ENCODE measurements at places on chromosomes 3 and 15.

GRCh38 chr3:33064929-33065328, 32.0 kb downstream of the GLB1 start:
- no peak for DNase-seq

GRCh38 chr3:101989578-101990200, 140.4 kb downstream of the NFKBIZ start:
- DNase-seq: no peak

DNA sequence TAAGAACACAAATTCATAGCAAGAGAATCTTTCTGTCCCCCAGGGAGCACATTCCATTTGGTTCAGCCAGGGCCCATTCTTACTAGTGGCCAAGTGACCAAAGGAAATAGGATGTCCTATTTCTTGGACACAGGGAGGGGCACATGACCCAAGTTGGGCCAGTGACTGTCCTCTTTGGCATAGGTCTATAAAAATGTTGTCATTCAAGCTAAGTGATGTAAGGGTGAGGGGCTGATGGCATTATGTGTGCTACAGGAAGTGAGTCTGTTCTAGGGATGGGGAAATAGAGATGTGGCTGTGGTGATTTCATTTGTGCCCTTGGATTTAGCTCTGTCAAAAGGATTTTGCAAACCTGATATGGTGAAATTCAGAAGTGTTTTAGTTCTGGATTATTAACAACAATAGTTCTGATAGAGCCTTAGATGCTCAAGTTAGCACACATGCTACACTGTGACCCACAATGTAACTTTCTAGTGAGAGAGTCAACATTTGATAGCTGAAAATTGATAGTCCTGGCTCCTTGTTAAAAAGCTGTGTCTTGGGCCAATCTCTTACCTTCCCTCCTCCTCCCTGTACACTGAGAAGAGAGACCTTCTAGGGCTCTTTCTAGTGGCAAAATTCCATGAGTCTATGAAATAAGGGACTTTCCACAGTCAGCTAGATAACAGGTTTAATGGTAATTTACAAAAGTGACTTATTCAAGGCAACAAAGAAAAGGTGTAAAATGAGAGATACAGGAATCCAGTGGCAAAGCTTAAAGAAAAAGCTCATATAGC, 117.2 kb downstream of the THRB start:
- DNase-seq: no peak

GRCh38 chr3:150222691-150223489, 185.2 kb upstream of the TSC22D2 start:
- no peak for DNase-seq

GRCh38 chr3:71197841-71198565, 385.5 kb downstream of the FOXP1 start:
- DNase-seq: no peak

DNA sequence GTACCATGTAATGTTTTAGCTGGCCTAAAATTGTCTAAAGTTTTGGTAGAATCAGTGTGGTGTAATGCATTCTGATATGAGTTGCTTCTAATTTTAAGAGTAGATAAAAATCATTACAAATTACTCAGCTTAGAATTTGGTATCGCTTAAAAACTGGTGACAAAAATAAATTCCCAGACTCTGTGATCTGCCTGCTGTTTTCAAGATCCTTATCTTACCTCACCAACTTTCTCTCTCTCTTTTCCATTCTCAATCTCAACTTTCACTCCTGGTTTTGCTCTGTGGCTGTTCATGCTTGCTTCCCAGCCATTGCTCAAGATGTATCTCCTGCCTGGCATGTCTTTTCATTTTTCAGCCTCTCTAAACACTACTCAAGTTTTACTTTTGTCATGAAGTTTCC, 45.7 kb downstream of the TCF12 start:
- DNase-seq: no peak

GRCh38 chr3:156963096-156963495, 136.9 kb downstream of the LEKR1 start:
- no peak for DNase-seq

DNA sequence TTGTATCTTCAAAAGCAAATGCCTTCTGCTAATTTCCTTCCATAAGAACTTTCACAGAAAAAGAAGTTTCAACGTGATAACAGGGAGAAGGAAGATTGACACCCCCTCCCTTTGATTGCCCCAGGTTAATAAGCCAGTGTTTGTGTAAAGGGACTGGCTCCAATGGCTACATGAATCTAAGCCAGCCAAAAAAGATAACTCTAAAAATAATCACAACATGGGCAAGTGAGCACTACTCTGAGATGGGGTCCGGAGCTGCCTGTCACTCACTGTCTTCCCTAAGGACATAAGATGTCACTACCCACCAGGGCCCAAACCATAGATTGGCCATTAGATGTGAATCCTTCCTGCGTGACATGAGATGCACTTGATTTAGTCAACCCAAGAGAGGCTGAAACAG, 17.6 kb upstream of the ST8SIA2 start:
- no peak for DNase-seq

DNA sequence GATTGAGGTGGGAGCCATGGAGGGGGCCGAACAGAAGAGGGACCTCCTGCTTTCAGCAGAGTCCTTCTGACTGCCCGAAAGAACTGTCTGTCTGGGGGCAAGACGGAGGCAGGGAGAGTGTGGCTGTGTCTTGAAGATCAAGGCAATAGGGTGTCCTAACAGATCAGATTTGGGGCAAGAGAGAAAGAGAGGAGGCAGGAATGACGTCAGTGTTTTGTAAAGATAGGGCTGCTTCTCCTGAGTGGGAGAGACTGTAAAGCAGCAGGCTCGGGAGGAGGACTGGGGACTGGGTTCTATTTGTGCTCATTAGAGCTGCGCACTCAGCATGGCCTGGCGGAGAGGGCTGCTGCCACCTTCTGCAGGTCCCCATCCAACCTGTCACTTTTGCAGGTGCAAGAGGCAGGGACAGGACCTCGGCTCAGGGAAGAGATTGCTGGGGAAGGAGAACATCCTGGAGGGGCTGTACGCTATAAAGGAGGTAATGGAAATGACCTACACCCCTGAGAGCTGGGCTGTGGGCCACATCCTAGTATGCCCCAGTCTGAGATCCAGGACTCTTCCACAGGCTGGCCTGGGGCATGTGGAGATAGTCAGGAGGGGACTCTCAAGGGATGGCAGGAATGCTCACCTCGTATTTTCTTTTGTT, 29.0 kb upstream of the FGD5 start:
- no peak for DNase-seq

DNA sequence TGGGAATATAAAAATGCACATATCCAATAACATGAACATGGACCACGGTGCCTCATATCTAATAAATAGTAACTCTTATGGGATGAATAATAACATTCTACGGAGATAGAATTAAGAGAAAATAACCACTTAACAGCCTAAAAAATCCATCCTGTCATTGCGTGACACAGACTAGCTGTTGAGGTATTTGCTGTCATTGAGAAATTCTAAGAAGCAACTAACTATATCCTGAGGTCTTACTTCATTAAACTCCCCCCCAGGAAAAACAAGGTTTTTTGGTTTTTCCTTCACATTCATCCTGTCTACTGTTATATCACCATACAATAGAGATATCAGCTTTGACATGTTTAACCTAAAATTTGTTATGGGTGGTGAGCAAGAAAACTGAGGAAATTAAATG, 14.3 kb downstream of the CEP152 start:
- no peak for DNase-seq

DNA sequence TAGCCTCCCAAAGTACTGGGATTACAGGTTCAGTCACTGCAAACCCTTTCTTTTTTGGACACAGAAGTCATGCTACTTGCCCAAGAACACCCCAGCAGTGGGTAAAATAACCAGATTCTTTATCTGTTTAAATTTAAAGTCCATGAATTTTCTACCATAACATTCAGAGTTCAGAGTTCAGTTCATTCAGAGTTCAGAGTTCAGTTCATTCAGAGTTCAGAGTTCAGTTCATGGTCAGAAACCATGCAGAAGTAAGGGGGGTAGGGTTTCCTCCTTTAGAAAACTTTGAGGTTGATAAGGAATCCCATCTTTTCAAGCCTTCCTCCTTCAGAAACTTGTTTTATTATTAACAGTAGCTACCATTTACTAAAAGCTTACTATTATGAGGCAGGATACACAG, 43.2 kb downstream of the RAF1 start:
- DNase-seq: no peak

DNA sequence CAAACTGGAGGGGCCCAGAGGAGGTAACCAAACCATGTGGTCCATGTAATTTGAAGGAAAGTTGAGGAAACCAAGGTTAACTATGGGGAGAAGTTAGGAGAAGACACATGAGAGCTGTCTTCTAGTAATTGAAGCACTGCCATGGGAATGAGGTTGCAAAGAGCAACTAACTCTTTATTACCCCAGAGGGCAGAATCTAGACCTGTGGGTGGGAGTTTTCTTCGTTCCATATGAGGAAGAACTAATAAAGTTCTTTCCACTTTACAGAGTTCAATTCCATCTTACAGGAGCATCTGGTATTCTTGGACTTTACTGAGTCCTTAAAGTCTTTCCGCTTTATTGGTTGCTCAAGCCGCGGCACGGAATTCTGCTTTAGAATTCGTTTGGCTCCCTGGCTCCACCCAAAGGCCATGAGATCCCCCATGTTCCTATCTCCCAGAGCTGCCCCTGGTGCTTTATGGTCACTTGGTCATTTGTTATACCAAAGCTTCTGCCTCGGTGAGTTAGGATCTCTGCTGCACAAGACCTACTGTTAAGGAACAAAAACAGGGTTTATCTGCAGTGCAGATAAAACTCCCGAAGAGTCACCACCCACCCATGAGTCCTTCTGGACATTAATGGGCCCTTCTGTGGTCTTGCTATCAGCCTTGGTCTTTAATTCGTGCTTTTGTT, 89.5 kb upstream of the UMPS start:
- no peak for DNase-seq

- no peak for DNase-seq
Measured at GRCh38 chr3:138354376-138354775, 6.0 kb downstream of the MRAS start.

DNA sequence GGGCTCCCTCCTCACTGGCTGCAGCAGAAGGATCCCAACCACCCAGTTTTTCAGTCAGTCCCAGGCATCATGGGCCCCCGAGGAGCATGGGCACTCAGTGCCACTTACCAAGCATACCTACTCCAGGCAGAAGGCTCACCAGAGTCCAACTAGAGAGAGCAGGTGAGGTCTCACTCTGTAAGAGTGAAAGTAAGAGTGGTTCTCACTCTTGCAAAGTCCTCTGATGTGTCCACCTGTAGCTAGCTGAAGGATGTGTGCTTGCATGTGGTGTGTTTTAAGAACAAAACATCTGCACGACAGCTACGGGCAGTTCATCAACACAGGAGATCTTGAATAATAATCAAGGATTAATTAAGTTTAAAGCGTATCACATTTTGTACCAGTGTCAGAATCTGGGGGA, 49.7 kb downstream of the CCK start:
- DNase-seq: no peak

DNA sequence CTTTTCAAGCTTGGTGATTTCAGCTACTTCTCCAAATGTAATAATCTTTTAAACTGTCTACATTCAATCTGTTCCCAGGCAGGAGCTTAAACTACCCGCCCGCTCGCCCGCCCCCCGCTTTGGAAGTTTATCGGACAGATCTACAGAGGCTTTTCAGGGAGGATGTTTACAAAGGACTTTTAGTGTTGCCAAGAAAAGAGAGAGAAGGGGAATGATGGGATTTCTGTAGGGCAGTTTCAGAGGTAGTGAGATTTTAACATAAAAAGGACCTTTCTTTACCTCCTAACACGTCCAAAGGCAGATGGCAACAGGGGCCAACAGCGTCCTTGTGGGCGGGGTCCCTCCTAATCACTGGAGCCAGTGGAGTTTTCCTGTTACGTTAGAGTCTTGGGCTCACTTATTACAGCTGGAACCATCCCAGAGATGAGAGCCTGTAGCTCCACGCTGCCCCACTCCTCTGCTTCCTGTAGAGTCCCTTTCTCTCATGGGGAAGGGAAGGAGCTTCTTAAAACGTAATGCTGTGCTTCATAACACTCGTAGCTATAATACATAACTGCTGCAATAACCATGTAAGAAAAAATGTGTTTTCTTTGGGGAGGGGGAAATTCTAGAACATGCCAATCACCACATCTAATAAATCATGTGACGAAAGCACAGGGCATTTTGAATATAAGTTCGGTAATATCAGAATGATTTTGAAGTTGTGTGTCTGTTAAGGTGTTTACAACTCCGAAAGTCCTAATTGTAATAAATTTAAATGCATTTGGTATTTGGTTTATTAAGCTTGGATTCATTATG, 30.9 kb downstream of the HES1 start:
- no peak for DNase-seq

DNA sequence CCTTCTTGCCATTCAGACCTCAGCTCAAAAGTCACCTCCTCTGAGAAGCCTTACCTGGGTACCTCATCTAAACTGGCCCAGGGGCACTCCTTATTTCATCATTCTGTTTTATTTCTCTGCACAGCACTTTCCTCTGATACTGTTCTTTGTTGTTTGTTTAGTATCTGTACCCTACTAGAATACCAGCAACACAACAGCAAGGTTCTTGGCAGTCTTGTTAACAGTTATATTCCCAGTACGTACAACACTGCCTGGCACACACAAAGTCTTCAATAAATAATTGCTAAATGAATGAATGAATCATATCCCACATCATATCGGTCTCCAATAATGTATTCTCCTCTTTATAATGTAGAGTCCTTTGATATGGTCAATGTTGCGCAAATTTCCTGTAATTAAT, 188.1 kb downstream of the FOXP1 start:
- no peak for DNase-seq

- no peak for DNase-seq
Measured at GRCh38 chr15:34132881-34133280, 31.0 kb downstream of the PGBD4 start.

- no peak for DNase-seq
Measured at GRCh38 chr3:30341851-30342250, 264.6 kb upstream of the TGFBR2 start.

- DNase-seq: no peak
Measured at GRCh38 chr3:191473661-191474198, 12.8 kb downstream of the PYDC2 start.

DNA sequence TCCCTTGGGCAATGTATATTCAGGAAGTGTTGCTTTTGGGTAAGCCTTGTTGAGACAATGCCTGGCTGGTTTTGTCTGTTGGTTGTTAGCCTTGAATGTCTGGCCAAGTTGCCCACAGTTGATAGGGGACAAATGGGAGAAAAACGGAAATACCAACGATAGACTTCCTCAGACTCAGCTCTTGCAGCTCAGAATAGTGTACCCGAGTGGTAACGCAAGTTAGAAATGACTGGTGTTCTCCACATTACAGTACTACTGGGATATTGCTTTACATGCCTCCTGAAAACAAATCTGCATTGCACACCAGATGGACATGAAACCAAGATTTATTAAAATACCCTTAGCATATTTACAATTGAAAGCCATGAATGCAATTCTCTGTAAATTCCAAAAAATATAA, 47.4 kb downstream of the GREM1 start:
- no peak for DNase-seq

GRCh38 chr3:125645616-125646015, 50.3 kb upstream of the OSBPL11 start:
- DNase-seq: no peak

DNA sequence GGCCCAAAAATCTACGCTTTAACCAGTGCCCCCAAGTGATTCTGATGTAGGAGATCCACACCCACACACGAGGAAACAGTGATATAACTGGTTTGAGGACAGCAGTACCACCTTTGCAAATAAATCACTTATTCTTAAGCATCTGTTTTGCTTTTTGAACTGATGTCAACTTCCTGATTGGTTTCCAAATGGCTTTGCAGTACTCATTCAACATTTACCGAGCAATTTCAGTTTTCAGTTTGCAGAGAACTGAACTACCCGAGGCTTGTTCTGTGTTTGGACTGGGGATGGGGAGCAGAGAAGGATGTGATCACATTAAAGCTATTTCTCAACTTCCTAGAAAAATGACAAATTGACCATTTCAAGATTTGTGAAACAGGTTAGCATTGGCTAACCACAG, 1.1 kb upstream of the GYG1 start:
- DNase-seq: no peak

Measured in T-helper 9 cell (primary cell).